NAMALWA (cell line): ENCODE measurements at places on chromosomes 2 and 18.

DNA sequence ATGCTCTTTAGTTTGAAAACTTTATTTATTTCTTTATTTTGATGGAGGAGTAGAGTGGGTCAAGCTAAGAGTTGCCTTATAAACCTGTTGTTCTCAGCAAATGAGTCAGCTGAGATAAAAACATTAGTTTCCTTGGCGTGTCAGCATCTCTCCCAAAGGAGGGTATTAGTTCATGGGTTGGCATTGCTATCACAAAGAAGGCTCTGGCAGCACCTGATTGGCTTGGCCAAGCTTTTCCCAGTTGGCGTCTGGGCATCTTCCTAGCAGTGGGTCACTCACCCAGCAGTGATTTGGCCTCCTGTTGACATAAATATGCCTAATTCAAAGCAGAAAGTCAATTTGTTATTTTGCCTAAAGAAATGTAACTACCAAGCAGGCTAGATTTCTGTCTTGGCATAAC is 200.7 kb upstream of the TNP1 start:
- DNase-seq = no peak

DNA sequence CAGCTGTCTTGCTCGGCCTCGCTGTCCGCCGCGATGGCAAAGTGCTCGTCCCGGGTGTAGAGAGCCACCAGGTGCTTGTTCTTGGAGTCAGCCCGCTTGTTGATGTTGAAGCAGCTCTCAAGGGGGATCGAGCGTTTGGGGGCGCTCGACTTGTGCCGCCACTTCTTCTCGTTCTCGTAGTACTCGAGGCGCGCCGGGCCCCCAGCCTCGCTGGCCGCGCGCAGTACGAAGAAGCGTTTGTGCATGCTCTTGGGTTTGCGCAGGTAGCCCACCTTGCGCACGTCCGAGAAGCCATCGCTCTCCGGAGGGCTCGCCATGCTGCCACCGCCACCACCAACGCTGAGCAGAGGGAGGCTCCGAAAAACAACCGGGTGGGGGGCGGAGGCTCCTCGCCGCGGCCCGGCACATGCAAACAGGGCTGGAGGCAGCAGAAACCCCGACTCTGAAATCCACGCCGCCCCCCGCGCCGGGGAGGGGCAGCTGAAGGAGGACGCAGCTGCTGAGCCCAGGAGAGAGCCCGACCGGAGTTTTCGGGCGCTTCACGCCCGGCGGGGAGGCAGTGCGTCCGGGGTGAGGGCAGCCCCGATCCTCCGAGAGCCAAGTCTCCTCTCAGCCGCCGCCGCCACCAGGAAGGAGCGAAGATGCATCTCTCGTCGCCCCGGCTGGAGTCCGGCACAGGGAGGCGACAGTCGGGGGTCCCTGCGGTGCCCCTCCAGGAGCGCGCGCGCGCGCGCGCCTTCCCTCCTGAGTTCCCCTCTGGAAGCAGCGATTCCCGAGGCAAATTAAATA is 1.0 kb downstream of the IRS1 start:
- DNase-seq = peak; percentile 86

GRCh38 chr18:46160050-46160798 is 56.0 kb downstream of the HAUS1 start:
- DNase-seq = no peak

DNA sequence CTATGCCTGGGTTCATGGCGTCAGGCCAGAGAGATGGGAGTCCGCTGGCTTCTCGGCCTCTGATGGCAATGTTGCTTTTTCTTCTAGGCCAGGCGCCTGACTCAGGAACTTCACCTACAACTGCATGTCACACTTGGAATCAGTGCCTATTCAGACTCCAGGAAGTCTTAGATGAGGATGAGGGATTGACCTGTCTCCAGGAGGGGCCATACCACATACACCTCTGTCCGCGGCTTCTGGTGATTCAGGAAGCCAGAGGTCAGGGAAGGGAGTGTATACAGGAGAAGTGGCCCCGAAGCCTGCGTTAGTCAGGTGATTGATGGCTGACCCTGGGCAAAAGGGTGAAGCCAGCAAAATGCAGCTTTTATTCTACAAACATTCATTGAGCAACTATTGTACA is 109.1 kb upstream of the RMDN2 start:
- DNase-seq = no peak

DNA sequence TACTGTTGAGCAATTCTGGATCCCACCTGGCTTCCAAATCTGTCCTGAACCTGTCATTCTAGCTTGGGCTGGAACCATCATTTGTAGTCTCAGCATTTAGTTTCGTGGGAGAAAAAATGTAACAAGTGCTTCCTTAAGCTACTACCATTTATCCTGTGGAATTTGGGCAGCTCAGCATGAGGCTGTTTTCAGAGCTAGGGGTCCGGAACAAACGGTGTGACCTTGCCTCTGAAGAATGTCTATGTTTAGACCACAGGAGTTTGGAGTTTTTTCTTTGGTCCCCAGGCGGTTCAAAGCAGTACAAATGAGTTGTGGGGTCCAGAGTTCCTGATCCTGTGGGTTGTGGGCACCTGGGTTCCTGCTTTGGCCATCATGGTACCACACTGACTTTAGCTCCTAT is 59.1 kb upstream of the TMEM178A start:
- DNase-seq = no peak

- DNase-seq = peak; percentile 34
Observed at GRCh38 chr18:57581301-57581934, 5.1 kb downstream of the FECH start.

DNA sequence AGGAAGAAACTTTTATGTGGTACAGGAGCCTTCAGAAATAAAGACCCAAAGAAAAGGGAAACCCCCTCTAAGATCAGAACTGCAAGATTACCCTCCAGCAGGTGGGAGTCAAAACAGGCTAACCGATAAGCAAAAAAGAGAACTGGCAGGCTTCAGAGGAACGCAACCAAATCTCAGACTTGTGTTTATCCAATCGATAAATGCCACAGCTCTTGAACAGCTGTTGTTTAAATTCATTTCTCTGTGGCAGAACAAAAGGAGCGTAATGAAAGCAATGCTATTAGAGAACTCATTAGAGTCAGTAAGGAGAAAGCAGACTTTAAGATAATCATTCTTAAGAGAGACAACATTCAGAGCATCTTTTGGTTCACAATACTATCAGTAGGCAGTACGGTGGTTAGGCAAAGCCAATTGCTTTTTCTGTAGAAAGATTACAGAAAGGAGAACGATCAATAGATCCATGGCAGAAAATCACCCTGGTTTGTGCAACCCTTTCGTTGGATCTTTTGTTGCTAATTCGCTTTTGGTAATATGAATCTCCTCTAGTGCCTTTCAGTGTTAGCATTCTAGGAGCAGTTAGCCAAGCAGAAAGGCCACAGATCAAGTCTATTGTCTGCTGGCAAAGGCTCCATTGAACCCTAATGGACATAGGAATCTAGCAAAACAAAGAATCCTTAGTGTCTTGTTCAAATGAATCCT is 476.4 kb upstream of the CHST9 start:
- DNase-seq = no peak

- DNase-seq = no peak
Observed at GRCh38 chr18:56716692-56717146, 65.6 kb downstream of the WDR7 start.

GRCh38 chr2:9206991-9207640 is 504 bp downstream of the ASAP2 start:
- no peak for DNase-seq
